ENCODE measurements at places on chromosomes 7 and 10.

- no peak for DNase-seq
Observed at GRCh38 chr10:88565072-88565471, 18.0 kb downstream of the RNLS start.

DNA sequence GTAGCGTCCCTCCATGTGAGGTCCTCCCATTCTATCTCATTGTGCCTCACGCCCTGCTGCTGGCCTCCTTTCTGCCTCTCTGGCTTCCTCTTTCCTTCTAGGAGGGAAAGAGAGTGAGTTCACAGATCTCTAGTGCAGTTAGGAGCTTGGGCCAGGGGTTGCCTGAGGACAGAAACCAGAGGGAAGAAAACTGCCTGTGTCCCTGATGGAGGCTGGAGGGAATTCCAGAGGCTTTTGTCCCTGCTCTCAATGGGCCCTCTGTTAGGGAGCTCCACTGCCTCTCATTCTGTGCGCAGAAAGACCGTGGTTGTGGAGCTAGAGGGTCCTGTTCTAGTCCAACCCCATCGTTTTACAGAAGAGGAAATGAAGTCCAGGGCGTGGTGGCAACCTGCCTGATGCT is 4.6 kb downstream of the MARVELD1 start:
- no peak for DNase-seq

DNA sequence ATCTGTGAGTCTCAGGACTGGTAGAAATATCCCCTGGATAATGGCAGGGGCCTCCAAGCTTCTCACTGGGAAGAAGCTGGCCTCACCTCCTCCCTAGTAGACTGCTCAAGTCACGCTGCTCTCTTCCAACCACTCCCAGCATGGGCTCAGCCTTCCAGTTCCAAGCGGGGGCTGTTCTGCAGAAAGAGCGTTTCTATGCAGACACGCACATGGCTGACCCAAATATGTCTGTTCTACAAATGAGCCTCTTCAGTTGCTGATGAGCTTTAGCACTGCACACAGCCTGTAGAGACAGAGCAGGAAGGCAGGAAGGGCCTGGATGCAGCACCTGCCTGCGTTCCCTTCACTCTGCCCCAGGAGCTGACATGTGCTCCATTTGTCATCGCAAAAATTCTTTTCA is 523.9 kb upstream of the MGMT start:
- no peak for DNase-seq

DNA sequence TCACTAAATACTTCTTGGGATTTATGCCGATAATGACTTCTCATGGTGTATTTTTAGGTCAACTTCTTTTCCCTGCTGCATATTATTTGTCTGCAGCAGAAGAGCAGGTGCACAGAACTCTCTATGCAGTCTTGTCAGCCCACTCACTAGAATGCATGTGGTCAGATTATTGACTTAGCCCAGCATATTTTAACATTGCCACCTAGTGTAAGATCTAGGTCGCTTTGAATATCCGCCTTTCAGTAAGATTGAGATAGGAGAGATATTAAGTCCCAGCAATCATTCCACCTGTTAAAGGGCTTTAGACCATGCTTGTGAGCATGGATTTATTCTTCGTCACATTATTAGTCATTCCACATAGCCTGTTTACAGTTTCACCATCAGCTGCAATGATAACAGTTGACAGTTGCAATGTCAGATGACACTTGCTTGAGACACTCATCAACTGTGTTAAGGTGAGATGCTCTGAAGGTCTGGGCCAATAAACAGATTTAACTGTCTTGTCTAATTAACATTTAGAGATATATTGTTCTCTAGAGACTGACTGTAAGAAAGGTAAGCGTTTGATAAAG is 491.7 kb downstream of the ARL4A start:
- no peak for DNase-seq

DNA sequence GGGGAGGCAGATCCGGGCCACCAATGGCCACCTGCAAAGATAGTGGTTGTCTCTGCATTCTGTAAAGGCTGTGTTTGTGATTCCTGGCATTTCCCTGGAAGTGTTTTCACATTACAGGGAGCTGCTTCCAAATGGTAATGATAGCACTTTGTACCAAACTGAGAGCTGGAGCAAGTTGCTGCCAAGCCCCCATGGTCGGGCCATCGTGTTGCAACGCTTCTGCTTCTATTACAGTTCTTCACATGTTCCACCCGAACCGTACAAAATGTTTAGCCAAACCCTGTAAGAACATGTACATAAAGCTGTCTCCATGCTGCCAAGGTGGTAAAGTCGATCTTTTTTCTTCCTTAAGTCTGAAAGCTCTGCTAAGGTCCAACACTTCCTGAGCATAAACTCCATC is 397.7 kb upstream of the NFE2L3 start:
- no peak for DNase-seq

GRCh38 chr7:69208848-69209247 is 389.4 kb upstream of the AUTS2 start:
- no peak for DNase-seq

DNA sequence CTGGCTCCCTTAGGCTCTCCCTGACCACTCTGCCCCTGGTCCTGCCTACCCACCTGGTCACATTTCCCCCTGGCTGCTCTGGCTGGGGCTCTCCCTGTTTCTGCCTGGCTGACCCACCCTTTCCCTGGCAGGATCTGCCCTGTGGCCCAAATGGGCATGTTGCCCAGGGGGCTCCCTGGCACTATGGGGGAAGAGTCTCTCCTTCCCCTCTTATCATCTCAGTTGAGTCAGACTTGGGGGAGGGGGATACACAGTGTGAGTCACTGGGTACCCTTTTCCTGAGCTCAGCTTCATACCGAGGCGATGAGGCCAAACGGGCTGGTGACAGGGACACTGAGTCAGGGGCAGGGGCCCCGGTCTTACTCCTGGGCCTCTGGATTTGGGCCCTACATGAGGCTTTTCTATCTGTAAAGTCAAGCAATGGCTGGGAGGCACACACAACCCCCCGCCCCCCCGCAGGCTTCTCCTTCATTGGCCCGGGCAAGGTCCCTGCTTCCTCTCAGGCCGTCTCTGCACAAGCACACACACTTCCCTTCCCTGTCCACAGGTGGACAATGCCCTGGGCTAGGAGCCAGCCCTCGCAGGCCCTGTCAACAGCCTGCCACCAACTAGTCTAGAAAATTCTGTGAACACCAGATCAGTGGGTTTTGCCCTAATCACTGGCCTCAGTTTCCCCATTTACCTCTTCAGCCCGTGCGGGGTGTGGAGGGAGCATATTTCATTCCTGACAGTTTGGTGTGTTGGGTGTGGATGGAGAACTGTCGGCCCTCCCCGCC is 627 bp upstream of the FLNC start:
- DNase-seq, result no peak

DNA sequence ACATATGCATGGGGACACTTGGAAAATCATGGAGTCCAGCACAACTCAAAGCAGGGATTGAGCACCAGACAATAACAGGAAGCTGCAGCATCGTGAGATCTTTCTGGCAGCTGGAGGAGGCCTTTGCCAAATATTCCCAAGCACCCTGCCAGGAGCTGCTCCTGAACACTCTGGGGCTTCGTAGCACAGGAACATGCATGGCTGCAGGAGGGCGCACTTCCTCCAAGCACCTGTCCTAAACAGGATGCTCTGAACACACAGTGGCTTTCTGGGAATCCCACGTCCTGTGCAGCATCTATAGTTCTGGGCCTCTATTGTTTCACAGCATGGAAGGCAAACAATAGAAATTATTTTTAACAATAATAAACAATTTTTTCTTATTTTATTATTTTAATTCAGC is 4.1 kb downstream of the ABLIM1 start:
- no peak for DNase-seq

- DNase-seq, result no peak
Observed at GRCh38 chr10:100600218-100600617, 64.5 kb downstream of the HIF1AN start.

Data from neuronal stem cell (in vitro differentiated cells).